GM23248 (cell line): ENCODE measurements at places on chromosomes 1 and 21. TPM values are rescaled to one million over a fixed set of nuclear protein-coding genes. Genes with fewer than 3 reads are reported as not detected.

ZNF648 gene
- not detected in 2 replicates for polyA plus RNA-seq

PER3 gene
- 1.4 and 2.4 TPM in 2 replicates for polyA plus RNA-seq

LIN28A gene
- 0.14 and 0.15 TPM in 2 replicates for polyA plus RNA-seq

XCL2 gene
- not detected in 2 replicates for polyA plus RNA-seq

FAF1 gene
- polyA plus RNA-seq = 7.2 and 9.5 TPM in 2 replicates

SMIM1 gene
- polyA plus RNA-seq = not detected in 2 replicates

BCAN gene
- not detected in 2 replicates for polyA plus RNA-seq

PEX11B gene
- 37.1 and 37.9 TPM in 2 replicates for polyA plus RNA-seq

DPYD gene
- 38.4 and 38.6 TPM in 2 replicates for polyA plus RNA-seq

LRRC71 gene
- polyA plus RNA-seq = not detected in 2 replicates

KCND3 gene
- polyA plus RNA-seq = 0.04 and 0.08 TPM in 2 replicates

APOBEC4 gene
- polyA plus RNA-seq = not detected in 2 replicates

SV2A gene
- 0.36 and 0.60 TPM in 2 replicates for polyA plus RNA-seq

PUSL1 gene
- 28.3 and 30.9 TPM in 2 replicates for polyA plus RNA-seq

ALPL gene
- polyA plus RNA-seq = 0.35 and 0.95 TPM in 2 replicates

TAF5L gene
- 2.6 and 3.0 TPM in 2 replicates for polyA plus RNA-seq

DYNLT5 gene
- polyA plus RNA-seq = 1.7 and 3.0 TPM in 2 replicates

SAMSN1 gene
- polyA plus RNA-seq = not detected in 2 replicates

OBSCN gene
- polyA plus RNA-seq = 1.1 and 1.3 TPM in 2 replicates

ZSCAN20 gene
- 1.3 and 1.7 TPM in 2 replicates for polyA plus RNA-seq

TMEM82 gene
- polyA plus RNA-seq = not detected in 2 replicates

PTGFR gene
- 7.8 and 8.3 TPM in 2 replicates for polyA plus RNA-seq

PLPPR4 gene
- 0.61 and 0.79 TPM in 2 replicates for polyA plus RNA-seq

NENF gene
- 160 and 162 TPM in 2 replicates for polyA plus RNA-seq

ASCL5 gene
- polyA plus RNA-seq = not detected in 2 replicates

PRAMEF17 gene
- polyA plus RNA-seq = not detected in 2 replicates

ZNF593 gene
- polyA plus RNA-seq = 61.2 and 65.8 TPM in 2 replicates

RIMS3 gene
- 0.08 and 0.18 TPM in 2 replicates for polyA plus RNA-seq

CLSTN1 gene
- polyA plus RNA-seq = 56.8 and 59.7 TPM in 2 replicates

CCDC24 gene
- 4.3 and 5.3 TPM in 2 replicates for polyA plus RNA-seq

PDC gene
- polyA plus RNA-seq = 0.20 and 0.94 TPM in 2 replicates

CSF3R gene
- polyA plus RNA-seq = not detected in 2 replicates

FTCD gene
- polyA plus RNA-seq = not detected in 2 replicates

CIART gene
- polyA plus RNA-seq = 6.7 and 7.0 TPM in 2 replicates

FMOD gene
- 11.2 and 11.4 TPM in 2 replicates for polyA plus RNA-seq

EPHB2 gene
- polyA plus RNA-seq = 1.0 and 2.0 TPM in 2 replicates
